Suprapubic skin (tissue), 4 donors: ENCODE measurements at places on chromosomes 13 and 19.

DNA sequence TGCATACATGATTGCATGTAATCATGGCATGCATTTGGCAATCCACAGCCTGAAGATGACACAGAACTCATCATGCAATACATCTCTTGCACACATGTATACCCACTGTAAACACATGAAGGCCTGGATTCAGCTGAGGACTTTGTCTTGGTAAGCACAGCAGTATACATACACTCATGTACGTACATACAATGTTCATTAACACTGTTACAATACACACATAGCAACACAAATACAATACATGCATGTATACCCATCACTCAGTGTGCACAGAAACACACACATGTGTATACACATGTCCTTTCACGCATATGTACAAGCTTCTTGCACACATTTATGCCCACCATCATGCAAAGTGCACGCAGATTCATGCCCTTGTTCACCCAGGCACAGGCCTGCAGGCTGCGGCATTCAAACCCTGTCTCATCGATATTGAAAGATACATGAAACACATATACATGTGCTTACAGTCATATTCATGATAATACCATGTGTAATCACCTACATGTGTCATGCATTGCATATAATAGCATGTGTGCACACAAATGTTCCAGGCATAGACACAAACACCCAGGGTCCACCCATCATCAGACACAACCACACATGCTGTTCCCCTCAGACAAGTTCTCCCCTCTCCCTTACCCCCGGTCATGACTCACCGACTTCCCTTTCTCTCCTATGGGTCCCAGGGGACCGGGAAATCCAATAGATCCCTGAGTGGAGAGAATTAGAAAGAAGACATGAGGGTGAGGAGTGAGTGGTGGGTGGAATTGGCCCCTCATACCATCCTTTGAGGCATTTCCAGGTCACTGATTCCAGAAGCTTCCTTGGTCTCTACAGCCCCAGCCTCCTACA, 28.7 kb downstream of the COL5A3 start:
- peaks cover 4% of the 10 kb centered on the region for H3K4me1 ChIP-seq
- no peak for DNase-seq
- H3K27ac ChIP-seq: no peak overlapping the region
- peaks cover 44% of the 10 kb centered on the region for H3K36me3 ChIP-seq
- H3K4me3 ChIP-seq: no peak overlapping the region

DNA sequence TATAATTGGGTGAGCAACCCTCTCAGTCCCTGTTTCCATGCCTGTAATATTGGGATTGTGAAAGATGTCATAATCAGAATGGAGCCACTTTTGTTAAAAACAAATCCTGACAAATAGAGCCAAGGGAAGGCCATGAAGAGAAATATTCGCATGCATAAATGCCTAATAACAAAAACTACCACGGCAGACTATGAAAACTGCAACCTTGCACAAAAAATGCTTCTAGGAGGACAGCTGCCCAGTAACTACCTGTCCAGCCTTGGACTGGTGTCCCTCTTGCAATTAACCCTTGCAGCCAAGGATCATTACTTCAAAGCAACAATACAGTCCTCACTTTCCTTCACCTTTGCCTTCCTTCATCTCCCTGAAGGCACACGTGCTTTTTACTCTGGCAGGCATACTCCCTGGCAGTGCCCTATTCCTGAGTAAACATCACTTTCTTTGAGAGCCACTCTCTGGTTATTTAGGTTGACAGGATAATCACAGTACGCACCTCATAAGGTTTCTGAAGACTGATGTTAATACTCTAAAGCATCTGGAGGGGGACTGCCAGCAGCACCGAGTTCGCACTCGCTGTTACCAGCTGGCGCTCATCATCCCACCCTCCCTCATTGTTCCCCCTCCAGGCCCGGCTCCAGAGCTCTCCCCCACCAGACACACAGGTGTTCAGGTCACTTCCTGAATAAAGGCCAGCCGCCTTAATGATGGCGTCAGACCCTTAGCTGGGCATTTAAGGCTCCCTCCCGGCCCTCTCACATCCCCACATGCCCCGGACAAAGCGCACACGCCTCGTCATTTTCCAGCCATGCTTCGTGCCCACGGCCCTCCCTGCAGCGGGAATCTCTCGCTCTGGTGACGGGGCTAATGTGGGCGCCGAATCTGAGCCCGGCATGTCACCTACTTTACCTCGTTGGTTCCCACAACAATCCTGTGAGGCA, 57.3 kb downstream of the CDADC1 start:
- no peaks in the 10 kb centered on the region for H3K36me3 ChIP-seq
- H3K27ac ChIP-seq: peak overlapping the region; percentile 46
- H3K4me3 ChIP-seq: no peak overlapping the region

GRCh38 chr19:54383330-54383729, 18.6 kb upstream of the LAIR1 start:
- peaks cover 8% of the 10 kb centered on the region for H3K4me1 ChIP-seq
- no peak overlapping the region for H3K27ac ChIP-seq
- H3K4me3 ChIP-seq: no peak overlapping the region
- no peak for DNase-seq
- H3K27me3 ChIP-seq: peaks cover 31% of the 10 kb centered on the region

DNA sequence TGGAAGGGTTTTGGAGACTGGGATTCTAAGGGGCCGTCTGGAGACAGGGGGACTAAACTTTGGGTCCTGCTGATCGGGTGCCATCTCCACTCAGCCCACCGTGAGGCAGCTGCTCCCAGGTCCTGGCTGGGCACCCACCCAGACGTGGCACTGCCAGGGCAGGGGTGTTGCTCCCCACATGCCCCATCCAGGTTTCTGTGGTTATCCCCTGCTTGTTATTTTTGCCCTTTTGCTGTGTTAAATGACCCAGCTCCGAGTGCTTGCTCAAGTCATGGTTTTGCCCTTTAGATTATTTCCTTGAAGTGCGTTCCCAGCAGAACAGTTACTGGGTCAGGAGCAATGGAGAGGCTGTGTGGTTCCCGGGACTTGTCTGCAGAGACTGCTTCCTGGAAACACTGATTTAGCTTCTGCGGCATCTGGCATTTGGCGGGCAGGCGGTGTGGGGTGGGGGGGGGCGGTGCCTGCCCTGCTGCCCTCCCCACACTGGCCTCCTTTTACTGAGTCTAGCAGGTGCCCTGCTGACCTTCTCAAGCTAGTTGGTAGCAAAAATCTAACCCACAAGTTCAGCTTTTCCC, 1.9 kb downstream of the RAB11B start:
- DNase-seq: no peak
- peaks cover 74% of the 10 kb centered on the region for H3K4me1 ChIP-seq
- peak overlapping the region; percentile 67 for H3K27ac ChIP-seq

DNA sequence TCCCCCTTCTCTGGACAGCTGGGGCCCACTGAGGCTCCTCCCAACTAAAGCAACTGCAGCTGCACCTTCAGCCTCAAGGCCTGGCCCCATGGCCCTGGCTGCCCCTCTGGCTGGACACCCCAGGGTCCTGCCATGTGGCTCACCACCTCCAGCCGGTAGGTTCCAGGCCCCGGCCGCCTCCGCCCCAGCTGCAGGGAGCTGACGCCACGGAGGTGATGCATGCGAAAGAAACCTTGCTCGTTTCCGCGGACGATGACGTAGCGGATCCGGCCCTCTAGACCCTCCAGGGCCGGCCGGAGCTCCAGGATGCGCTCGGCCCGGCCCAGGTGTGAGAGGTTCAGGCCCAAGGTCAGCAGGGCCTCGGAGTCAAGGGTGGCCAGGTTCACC, 13.3 kb downstream of the CCL25 start:
- no peaks in the 10 kb centered on the region for H3K36me3 ChIP-seq
- no peak for DNase-seq
- no peak overlapping the region for H3K27ac ChIP-seq
- no peak overlapping the region for H3K4me3 ChIP-seq
